ENCODE measurements at places on chromosomes 1 and 21.

- no peak for DNase-seq
These were observed 24.4 kb upstream of the KCNJ6 start for GRCh38 chr21:37940691-37941090.

DNA sequence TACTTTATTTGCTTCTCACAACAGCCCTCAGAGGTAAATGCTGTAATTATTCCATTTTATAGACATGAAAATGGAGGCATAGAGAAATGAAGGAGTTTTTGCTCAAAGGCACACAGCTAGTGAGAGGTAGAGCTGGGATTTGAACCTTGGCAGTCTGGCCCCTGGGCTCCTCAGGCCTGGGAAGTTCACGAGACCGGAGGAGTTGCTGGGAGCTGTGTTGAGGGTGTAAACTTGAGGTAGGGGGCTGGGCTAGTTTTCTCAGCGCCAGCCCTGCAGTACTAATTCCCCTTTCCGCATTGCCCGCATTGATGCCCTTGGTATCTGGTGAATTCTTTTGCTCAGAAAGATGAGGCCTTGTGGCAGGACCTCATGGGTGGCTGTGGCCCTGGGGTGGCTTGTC is 73.3 kb downstream of the PTPRU start:
- DNase-seq, result no peak

DNA sequence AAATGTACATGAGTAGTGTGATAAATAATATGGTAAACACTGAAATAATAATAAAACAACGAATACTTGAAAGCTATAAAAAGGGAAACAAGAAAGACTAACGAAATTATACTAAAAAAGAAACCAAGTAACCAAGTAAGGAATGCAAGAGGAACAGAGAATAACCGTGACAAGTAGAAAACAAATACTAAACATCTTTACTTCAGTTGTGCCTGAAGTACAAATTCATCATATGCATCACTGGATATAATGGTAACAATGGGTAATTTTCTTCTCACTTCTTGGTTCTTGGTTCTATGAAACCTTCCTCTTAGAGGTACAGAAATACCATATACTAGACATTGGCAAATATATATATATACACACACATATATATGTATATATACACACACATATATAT is 1093.6 kb upstream of the B3GALT2 start:
- DNase-seq, result no peak

GRCh38 chr1:15256584-15256983 is 9.6 kb downstream of the FHAD1 start:
- DNase-seq, result no peak

GRCh38 chr1:47865881-47866535 is 131.2 kb downstream of the TRABD2B start:
- no peak for DNase-seq

GRCh38 chr1:212104586-212105325 is 69.2 kb downstream of the DTL start:
- no peak for DNase-seq
